ENCODE measurements at places on chromosomes 6 and 20.

DNA sequence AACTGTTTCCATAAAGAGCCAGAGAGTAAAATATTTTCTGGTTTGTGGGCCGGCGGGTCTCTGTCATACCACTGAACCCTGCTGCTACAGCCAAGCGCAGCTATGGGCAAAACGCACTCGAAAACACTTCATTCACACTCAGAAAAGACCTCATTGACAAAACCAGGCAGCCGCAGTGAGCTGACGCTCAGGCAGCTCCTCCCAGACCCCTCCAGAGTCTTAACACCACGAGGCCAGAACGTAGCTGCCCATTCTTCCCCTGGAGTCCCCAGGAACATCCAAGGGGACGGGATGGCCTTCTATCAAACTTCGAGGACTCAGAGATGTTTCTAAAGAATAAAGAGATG lies 35.6 kb upstream of the ZBP1 start:
- DNase-seq, result no peak

GRCh38 chr6:37860226-37860839 lies 40.8 kb downstream of the ZFAND3 start:
- DNase-seq, result peak; percentile 1

DNA sequence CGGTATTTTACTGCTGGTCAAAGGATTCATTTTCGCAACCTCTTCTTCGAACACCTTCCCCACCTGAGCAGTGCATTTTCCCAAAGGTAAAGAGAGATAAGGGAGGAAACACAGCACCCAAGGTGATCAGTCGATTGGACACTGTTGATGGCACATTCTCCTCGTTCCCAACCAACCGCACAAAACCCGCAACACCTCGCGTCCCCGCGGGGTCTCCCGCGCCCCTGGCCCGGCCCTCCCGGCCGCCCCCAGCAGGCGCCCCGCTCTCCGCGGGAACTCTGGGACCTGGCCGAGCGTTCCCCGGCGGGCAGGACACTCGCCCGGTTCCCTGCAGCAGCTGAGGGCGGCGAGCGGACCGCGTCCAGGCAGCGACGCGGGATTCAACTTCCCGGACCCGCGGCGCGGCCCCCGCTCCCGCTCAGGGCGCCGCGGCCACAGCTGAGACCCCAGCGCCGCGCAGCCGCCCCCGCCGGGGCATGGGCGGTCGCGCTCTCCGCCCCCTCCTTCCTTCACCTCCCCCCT lies 506 bp downstream of the RGS17 start:
- no peak for DNase-seq

- no peak for DNase-seq
These were observed 34.6 kb upstream of the TAGAP start for GRCh38 chr6:159079367-159079766.
